Stimulated activated CD8-positive, alpha-beta memory T cell treated with anti-CD3 and anti-CD28 coated beads, Interleukin-12 subunit alpha, Interleukin-12 subunit beta, amount 100 ng/mL, for 4 hours (primary cell): ENCODE measurements at places on chromosomes 7 and 10.

DNA sequence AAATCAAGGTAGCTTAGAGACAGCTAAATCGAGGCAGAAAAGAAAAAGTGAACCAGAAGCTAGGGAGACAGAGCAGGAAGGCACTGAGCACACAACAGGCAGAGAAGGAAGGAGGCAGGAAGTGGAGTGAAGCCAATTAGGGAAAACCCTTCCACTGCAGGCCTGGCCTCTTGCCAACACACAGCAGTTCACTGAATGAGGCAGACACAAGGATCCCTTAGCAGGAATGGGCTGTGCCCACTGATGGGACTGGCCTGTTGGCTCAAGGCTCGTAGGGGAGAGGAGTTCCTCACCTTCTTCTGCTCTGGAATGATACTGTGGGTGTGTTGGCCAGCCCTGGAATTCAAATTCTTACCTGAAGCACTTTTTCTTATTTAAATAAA lies 220.3 kb upstream of the STK17A start:
- DNase-seq: no peak

DNA sequence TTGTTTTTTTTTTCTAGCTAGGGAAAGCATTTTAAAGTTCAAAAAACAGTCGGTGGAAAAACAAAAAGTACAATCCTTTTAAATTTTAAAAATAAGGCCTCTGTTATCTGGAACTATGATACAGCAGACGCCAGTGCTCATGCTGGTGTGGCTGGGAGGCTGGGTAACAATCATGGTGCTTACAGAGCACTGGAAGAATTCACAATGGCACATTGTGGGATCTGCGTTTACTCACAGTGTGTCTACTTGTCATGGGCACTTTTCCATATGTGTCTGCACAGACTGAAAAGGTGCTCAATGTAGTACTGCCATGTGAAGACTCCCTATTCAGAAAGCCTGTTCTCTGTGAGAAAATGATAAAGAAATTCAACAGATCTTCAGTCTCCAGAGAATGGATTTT lies 278.2 kb upstream of the IMMP2L start:
- DNase-seq: no peak

- no peak for DNase-seq
These were observed 1077.1 kb downstream of the TYW1 start for GRCh38 chr7:68073701-68074100.

DNA sequence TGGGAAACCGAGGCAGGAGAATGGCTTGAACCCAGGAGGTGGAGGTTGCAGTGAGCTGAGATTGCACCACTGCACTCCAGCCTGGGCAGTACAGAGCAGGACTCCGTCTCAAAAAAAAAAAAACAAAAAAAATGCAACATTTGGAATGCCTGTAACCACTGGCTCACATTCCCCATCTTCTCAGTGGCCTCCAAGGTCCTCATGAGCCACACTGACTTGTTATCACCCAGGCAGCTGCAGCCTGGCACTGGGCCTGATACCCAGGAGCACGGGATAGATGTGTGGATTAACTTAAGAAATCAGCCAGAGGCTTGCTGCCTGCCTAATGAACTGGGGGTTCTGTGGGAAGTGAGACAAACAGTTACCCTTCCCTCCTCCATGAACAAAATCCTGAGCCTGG lies 23.0 kb downstream of the JCAD start:
- DNase-seq: no peak

- DNase-seq: no peak
These were observed 39.5 kb upstream of the DGKI start for GRCh38 chr7:137886281-137886680.

DNA sequence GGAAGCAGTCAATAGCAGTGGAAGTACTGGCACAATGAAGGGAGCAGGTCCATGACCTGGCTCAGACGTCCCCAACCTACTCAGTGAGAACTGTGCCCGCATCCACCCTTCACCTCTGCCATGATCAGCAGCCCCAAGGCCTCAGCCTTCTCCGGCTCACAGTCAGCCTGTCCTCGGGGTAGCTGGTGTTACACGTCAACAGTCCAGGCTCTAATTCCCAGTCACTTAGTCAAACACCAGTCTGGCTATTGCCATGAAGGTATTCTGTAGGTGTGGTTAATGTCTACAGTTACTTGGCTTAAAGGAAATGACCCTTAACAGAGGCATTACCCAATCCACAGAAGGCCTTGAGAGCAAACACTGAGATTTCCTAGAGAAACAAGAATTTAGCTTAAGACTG lies 49.1 kb downstream of the GRB10 start:
- no peak for DNase-seq
